SK-N-SH treated with all-trans-retinoic acid at 6 μM for 48 hours (cell line): ENCODE measurements at places on chromosomes 2 and 18.

DNA sequence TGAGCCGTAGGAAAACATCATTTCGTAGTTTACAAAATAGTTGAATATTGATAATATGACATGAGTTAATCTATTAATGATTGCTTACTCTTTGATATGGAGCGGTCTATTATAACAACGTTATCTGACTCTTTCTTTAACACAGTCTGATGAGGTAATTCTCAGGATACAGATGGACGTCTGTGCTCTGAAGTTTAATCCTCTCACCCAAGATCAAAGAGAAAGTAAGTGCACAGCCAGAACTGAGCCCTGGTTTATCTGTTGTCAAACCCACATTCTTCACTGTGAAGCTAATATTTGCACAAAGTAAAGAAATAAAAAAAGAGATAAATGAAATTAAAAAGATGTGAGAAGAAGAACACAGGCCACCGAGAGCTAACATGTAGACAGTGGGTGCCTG is 190.9 kb upstream of the COPS8 start:
- no peak for ATAC-seq

GRCh38 chr2:193810533-193810932 is 1615.8 kb upstream of the TMEFF2 start:
- peak; percentile 53; the same call in 2 of the 3 replicates for ATAC-seq

- peak; percentile 24; the same call in 1 of the 3 replicates for ATAC-seq
Measured at GRCh38 chr2:164903951-164904350, 51.4 kb downstream of the SLC38A11 start.

DNA sequence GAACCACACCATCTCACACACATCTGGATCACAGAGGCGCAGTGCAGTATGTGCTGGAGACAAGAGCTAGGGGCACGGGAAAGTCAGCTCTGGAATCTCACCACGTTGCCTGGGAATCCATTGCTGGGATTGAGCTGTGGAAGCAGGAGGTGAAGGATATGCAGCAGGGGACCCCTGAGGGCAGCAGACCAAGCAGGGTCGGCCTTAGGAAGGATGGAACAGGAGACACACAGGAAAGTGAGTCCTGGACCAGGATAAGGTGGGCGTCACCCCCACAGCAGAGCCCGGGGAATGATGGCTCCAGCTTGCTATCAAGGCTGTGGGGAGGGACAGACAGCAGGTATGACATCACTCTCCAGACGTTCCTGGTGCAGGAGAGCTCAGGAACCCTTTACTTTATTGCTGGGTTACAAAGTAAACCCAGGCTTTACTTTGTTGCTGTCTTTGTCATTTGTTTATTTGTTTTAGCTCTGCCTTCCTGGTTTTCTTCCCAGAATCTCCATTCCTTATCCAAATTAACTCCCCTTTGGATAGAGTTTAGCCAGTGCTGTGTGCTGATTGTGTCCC is 329.8 kb upstream of the MYT1L start:
- ATAC-seq: no peak

DNA sequence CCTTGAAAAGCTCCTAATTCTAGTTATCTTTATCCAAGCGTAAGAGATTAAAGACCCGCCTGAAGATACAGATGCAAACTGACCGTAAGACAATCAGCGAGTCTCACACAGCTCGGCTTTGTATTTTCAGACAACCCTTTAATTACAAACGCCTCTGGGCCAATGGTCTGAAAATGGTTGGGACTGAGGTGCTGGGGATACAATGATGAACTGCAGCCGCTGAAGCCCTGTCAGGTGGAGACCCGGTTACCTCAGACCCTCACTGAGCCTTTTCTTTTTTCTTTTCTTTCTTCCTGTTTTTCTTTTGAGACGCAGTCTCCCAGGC is 715 bp upstream of the CFAP36 start:
- peak; percentile 21 for ATAC-seq

- no peak for ATAC-seq
Measured at GRCh38 chr2:191701029-191701428, 23.1 kb downstream of the NABP1 start.

DNA sequence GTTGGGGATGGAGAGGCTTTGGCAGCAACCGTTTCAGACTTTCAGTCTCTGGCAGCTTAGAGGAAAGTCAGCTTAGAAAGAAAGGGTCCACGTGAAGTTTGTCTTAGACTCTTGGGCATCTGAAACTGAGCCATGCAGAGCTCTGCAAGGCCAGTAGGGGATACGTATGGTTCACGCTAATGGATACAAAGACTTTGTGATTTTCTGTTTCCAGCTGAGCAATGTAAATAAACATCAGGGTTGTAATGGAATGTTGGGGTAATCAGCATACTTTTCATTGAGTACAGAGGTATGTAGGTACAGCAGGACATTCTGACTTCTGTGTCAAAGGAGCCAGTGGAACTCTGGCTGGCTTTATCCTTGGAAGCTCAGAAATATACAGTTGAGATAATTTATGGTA is 31.0 kb downstream of the RALB start:
- no peak for ATAC-seq

- ATAC-seq: no peak
Measured at GRCh38 chr2:218732761-218733158, 22.1 kb downstream of the TTLL4 start.

DNA sequence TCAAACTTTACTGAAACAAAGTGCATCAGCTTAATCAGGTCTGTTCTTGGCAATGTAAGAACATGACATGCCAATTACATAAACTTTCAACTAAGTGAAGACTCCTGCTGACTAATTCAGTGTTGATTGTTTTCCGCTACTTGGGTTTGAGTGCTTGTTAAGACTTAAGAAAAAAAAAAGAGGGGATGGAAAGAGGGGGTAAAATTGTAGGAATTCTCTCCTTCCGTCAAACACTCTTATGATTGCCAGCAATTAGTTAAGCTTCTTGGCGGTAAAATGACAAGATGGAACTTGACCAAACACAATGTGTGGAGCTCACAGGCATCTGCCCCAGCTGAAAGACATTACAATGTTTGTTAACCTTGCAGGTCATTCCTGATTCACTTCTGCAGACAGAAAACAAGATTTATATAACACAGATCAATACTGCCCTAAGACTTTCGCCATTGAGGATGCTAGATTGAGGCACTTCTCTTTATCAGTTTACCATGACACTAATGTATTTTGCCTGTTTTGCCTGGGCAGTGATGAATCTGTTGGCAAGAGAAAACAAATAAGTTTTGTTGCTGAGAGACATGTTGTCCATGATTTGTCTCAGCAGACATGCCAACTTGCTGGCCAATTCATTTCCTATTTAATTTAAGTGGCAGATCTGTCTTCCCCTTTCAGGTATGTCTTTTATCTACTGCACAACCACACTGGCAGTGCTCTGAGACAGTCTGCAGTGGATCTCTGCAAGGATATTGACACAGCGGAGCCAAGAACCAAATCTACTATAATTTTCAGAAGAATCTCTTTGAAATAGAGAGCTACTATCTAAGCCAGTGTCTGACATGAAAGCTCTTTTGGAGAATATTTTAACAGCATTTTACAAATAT is 410.0 kb upstream of the KCNH7 start:
- no peak for ATAC-seq

DNA sequence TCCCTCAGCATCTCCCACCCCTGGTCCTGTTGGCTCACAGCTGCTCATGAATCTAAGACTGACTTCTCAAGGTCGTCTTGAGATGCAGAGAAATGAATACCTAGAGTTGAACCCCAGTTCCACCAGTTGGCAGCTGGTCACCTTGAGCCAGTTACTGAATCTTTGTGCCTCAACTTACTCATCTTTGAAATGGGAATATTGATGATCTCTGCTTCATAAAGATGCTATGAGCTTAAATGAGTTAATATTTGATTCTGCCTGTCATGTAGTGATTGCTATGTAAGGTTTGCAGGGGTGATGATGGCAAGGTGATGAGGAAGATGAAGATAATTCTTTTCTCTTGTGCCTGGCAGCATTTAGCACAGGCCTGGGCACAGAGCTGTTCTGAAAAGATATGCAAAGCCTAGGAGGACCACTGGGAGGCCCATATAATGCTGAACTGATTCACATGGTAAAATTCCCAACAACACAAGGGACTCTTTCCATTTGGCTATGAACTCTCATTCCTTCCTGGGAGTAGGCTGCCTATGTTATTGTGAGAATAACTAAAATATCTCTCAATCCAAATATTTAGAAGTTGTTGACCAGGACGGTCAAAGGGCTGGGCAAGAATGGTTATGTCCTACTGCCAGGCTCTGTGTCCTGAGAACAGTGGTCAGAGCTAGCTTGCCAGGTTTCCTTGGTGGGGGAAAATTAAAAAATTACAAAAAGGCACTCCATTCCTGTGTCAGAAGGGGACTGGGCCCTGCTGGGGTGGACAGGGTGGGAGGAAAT is 70.9 kb downstream of the APOB start:
- ATAC-seq: no peak
